ENCODE measurements at places on chromosomes 4 and X. TPM values are rescaled to one million over a fixed set of nuclear protein-coding genes. Genes with fewer than 3 reads are reported as not detected.

Gene TKTL1
- 0.21 TPM for total RNA-seq

Gene NHS
- 4.8 TPM for total RNA-seq

GRCh38 chr4:105426187-105426897, 47.5 kb downstream of the PPA2 start:
- H3K4me1 ChIP-seq = peaks cover 16% of the 10 kb centered on the region
- peaks cover 66% of the 10 kb centered on the region for H3K36me3 ChIP-seq
- peak; percentile 20 for DNase-seq
- H3K27ac ChIP-seq = no peak overlapping the region

- H3K27ac ChIP-seq = no peak overlapping the region
- no peaks in the 10 kb centered on the region for H3K4me1 ChIP-seq
- no peak overlapping the region for H3K4me3 ChIP-seq
- H3K36me3 ChIP-seq = peaks cover 20% of the 10 kb centered on the region
- no peak for DNase-seq
Observed at GRCh38 chr4:150589157-150589556, 7.2 kb downstream of the MAB21L2 start.

DNA sequence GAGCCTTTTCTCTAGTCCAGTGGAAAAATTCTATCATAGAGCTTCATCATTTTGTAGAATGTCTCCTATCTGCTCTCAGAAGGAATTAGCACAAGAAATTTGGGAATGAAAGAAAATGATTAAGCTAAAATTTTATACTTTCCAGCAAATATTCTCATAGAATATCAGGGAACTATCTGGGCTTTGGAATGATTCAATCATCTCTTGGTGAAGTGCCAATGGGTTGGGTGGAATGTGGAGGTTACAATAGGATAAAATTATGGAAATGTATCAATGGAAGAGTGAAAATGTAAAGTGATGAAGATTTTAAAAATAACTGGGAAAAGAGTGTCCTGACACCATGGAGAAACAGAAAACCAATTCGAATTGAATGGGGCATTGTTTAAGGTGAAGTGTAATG, 119.0 kb upstream of the MID1 start:
- no peaks in the 10 kb centered on the region for H3K36me3 ChIP-seq
- no peaks in the 10 kb centered on the region for H3K27me3 ChIP-seq
- H3K4me1 ChIP-seq = no peaks in the 10 kb centered on the region
- H3K27ac ChIP-seq = no peak overlapping the region

GRCh38 chrX:130676861-130677260, 226.1 kb downstream of the ENOX2 start:
- H3K4me1 ChIP-seq = no peaks in the 10 kb centered on the region
- no peaks in the 10 kb centered on the region for H3K27me3 ChIP-seq
- no peak overlapping the region for H3K4me3 ChIP-seq

GRCh38 chr4:156723951-156724668, 247.5 kb downstream of the PDGFC start:
- no peaks in the 10 kb centered on the region for H3K4me1 ChIP-seq
- no peak overlapping the region for H3K4me3 ChIP-seq
- no peak overlapping the region for H3K27ac ChIP-seq
- H3K27me3 ChIP-seq = no peaks in the 10 kb centered on the region
- DNase-seq = no peak

GRCh38 chrX:15881381-15881897, 26.8 kb upstream of the AP1S2 start:
- H3K4me3 ChIP-seq = no peak overlapping the region
- H3K27me3 ChIP-seq = no peaks in the 10 kb centered on the region
- peaks cover 7% of the 10 kb centered on the region for H3K4me1 ChIP-seq
- H3K36me3 ChIP-seq = no peaks in the 10 kb centered on the region

Gene PSMD10
- total RNA-seq = 63.5 TPM

DNA sequence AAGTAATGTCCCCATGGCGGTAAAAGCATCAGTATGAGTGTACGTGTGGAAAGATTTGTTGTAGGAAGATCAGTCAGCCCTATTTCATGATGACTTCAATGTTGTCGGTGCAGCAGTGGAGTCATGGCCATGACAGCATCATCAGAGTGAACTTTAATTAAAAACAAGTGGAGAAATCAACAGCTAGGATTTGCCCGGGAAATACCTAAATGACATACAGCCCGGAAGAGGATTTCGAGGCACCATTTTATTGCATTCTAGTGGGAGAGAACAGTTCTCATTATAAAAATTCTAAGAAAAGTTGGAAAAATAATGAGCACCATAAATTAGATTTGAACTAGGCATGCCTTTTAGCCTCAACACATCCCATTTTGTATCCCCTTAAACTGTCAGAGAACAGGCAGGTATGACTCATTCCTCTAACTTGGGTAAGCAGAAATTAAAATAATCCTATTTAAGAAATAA, 170.1 kb downstream of the SHROOM3 start:
- no peak overlapping the region for H3K27ac ChIP-seq
- H3K4me3 ChIP-seq = no peak overlapping the region
- no peaks in the 10 kb centered on the region for H3K4me1 ChIP-seq
- H3K27me3 ChIP-seq = peaks cover 9% of the 10 kb centered on the region

DNA sequence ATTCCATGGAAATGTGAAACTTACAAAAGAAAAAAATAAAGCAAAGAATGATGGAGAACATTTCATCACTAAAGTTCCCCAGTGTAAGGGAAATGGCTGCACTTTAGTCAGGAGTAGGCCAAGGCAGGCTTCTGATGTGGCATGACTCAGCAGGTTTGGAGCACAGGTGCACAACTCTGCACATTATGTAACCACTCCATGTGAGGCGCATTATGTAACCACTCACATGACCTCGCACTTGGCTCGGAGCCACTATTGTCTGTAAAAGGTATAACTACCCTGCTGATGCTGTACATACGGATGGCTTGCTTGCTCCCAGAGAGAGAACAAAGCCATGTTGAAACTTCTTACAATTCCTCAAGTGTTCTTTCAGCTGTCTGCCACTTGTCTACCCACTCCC, 727.6 kb downstream of the TRAM1L1 start:
- H3K27me3 ChIP-seq = no peaks in the 10 kb centered on the region
- no peak for DNase-seq
- no peaks in the 10 kb centered on the region for H3K4me1 ChIP-seq
- H3K4me3 ChIP-seq = no peak overlapping the region
- no peaks in the 10 kb centered on the region for H3K36me3 ChIP-seq

DNA sequence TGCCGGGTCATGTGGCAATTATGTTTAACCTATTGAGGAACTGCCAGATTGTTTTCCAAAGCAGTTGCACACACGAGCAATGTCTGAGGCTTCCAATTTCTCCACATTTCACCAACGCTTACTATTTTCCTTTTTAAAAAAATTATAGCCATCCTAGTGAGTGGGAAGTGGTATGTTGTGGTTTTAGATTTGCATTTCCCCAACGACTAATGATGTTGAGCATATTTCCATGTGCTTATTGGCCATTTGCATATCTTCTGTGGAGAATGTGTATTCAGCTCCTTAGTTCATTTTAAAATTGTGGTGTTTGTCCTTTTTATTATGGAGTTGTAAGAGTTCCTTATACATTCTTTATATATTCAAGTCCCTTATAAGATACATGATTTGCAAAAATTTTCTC, 60.2 kb downstream of the MTMR1 start:
- no peak overlapping the region for H3K4me3 ChIP-seq
- no peak for DNase-seq
- H3K27ac ChIP-seq = no peak overlapping the region
- H3K36me3 ChIP-seq = peaks cover 4% of the 10 kb centered on the region
- no peaks in the 10 kb centered on the region for H3K4me1 ChIP-seq

GRCh38 chr4:127870688-127871087, 10.0 kb upstream of the PLK4 start:
- no peaks in the 10 kb centered on the region for H3K4me1 ChIP-seq
- H3K36me3 ChIP-seq = peaks cover 3% of the 10 kb centered on the region
- H3K27me3 ChIP-seq = no peaks in the 10 kb centered on the region
- H3K27ac ChIP-seq = no peak overlapping the region
- no peak for DNase-seq

DNA sequence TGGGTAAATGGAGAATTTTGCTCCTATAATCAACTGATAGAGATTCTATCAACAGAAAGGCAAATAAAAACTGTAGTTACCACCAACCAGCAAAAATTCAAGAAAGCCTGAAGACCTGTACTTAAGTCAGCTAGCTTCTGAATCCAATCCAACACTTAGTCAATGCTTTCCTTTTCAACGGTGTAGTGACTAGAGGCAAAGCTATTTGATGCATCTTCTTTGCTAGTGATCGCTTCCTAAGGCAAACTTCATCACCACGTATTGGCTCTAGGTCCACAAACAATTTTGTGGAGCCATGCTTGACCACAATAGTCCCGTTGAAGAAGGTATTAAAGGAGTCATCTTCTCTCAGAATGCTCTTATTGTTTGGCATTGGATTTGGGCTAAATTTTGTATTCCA, 25.0 kb upstream of the UBA6 start:
- no peaks in the 10 kb centered on the region for H3K27me3 ChIP-seq
- DNase-seq = no peak
- no peak overlapping the region for H3K27ac ChIP-seq
- peaks cover 10% of the 10 kb centered on the region for H3K4me1 ChIP-seq

DNA sequence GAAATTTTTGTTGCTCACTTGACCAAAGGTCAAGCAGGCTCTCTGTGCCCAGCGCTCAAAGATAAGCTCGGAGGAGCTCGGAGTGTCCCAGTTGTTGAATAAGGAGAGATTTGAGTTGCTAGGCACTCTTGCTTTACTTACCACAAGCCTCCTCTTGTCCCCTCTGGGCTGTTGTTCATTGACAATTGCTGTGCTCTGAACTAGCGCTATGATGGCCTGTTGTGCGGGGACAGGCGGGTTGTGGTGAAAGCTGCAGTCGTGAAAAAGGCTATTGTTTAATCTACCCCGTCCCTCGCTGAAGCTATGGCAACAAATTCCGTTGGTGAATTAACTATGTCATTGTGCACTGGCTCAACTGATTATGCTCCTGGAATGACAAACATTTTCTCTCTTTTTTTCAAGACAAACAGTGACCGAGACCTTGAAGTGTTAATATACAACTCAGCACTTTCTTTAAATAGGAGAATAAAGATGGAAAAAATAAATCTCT, 21.0 kb upstream of the POLA1 start:
- H3K27me3 ChIP-seq = no peaks in the 10 kb centered on the region
- DNase-seq = no peak
- no peaks in the 10 kb centered on the region for H3K36me3 ChIP-seq
- H3K4me3 ChIP-seq = no peak overlapping the region
- H3K27ac ChIP-seq = no peak overlapping the region

DNA sequence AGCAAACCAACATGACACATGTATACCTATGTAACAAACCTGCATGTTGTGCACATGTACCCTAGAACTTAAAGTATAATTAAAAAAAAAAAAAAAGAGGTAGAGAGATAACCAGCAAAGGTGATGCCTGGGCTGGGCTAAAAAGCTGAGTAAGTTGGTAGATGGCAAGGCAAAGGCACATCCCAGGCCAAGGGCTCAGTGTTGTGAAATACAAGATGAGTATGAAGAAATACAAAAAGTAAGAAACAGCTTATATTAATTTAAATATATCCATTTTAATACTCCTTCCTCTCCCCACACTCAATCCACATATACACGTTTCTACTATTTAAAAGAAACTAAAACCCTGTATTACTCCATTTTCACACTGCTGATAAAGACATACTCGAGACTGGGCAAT, 25.8 kb downstream of the TEC start:
- H3K36me3 ChIP-seq = peaks cover 4% of the 10 kb centered on the region
- H3K4me3 ChIP-seq = no peak overlapping the region
- DNase-seq = no peak
- no peaks in the 10 kb centered on the region for H3K4me1 ChIP-seq
- H3K27ac ChIP-seq = no peak overlapping the region
- H3K27me3 ChIP-seq = no peaks in the 10 kb centered on the region

Gene PTCHD1
- not detected for total RNA-seq

Gene FRMPD4
- total RNA-seq = not detected

DNA sequence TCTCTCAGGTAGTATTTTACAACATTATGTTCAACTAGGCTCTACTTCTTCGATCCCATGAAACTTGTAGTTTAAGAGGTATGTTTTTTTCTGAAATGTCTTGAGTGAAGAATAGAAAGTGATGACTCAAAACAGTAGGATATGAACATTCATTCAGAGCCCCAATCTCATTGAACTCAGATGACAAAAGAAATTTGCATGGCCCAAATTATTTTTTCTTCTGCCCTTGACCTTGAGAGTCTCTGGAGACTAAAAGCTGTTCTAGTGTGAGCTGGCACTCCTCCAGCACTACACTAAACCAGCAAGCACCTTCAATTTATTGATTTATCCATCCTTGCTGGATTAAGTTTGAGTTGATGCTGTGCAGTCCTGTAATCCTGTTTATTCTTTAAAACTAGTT, 4.0 kb downstream of the DCLK2 start:
- DNase-seq = no peak
- H3K4me3 ChIP-seq = no peak overlapping the region
- H3K4me1 ChIP-seq = peaks cover 5% of the 10 kb centered on the region
- H3K27me3 ChIP-seq = peaks cover 23% of the 10 kb centered on the region
- H3K36me3 ChIP-seq = no peaks in the 10 kb centered on the region

Gene MAGEA4
- total RNA-seq = not detected

DNA sequence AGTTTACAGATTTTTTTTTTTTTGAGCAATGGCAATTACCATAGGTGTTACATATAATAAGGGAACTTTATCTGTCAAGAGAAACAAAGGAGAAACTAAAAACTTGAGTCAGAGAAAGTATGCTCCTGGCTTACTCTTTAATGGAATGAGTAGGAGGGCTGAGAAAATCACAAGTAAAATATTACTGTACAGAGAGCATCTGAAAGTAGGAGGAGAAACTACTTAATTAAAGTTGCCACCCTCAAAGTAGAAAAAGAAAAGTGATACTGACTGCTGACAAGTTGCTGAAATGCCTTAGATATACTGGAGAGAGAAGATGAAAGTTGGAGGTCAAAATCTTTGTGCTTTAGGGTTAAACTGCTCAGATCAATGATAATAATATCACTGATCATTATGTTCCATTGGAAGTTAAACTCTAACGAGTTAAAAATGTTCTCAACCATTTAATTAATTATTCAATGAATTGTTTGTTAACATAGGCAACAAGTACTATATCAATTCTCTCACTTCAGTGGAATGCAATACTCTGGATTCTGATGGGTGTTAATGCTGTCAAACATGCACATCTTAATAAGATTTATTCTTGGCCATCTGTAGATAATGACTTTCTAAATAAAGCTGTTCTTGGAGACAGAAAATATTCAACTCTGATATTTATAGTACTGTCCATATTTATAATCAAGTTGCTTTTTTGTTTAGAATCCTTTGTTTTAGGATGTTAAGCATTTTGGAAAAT, 61.2 kb upstream of the CAMK2D start:
- H3K27ac ChIP-seq = no peak overlapping the region
- no peak for DNase-seq
- H3K4me1 ChIP-seq = peaks cover 45% of the 10 kb centered on the region
- no peak overlapping the region for H3K4me3 ChIP-seq

GRCh38 chr4:184836613-184837012, 10.8 kb upstream of the ACSL1 start:
- no peaks in the 10 kb centered on the region for H3K36me3 ChIP-seq
- H3K4me3 ChIP-seq = no peak overlapping the region
- H3K27me3 ChIP-seq = peaks cover 6% of the 10 kb centered on the region
- H3K27ac ChIP-seq = no peak overlapping the region
- H3K4me1 ChIP-seq = no peaks in the 10 kb centered on the region

Gene LRP2BP
- total RNA-seq = 0.36 TPM

Gene PRDM5
- total RNA-seq = 0.17 TPM
